ENCODE measurements at places on chromosomes 2 and 18.
A peak's percentile ranks its signal among the peaks of the same experiment; 100 is the strongest.

DNA sequence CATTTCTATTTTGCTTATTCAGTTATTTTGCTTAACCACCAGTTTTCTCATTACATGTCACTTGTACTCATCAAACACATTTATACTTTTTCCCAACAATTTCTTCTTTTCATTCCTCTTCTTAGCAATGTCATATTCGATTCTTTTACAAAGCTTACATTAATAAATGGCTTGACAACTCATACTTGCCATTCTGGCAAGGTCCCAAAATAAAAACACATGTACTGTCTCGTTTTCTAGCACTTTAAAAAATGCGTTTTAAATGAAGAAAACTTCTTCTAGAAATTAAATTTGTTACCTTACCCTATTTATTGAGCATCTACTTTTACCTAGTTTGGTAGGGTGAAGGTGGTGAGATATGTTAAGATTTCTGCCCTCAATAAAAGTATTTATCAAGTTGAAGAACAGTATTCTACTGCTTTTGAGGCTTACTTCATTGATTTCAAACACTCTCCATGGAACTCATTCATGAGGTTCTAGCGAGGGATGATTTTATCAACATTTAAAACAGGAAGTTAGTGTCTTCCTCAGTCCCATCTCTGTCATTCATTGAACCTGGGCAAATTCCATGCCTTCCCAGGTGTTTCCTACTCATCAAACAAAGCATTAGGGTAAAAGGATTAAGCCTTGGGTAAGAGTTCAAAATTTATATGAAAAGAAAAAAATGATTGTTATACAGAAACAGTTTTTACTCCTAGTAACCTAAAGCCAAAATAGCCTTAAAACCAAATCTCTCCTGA is 52.6 kb downstream of the CALCRL start:
- DNase-seq, result no peak

DNA sequence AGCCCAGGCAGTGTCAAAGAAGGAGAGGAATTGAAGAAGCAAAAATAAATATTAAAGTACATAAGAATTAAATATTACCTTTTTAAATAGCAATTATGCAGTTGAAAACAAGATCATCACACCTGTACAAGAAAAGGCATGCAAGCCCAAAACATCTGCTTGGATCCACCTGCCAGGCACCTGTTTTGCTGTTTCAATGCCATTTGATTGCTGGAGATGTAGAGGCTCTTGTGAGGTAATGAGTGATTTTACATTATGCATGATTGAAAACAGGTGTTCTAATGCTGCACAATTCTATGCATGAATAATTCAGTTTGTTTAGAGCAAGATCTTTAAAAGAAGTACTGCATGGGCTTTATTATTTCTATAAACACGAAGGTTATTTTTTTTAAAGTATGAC is 700.6 kb upstream of the ZEB2 start:
- DNase-seq, result no peak

GRCh38 chr18:75071866-75072671 is 136.9 kb downstream of the PTGR3 start:
- DNase-seq, result no peak

DNA sequence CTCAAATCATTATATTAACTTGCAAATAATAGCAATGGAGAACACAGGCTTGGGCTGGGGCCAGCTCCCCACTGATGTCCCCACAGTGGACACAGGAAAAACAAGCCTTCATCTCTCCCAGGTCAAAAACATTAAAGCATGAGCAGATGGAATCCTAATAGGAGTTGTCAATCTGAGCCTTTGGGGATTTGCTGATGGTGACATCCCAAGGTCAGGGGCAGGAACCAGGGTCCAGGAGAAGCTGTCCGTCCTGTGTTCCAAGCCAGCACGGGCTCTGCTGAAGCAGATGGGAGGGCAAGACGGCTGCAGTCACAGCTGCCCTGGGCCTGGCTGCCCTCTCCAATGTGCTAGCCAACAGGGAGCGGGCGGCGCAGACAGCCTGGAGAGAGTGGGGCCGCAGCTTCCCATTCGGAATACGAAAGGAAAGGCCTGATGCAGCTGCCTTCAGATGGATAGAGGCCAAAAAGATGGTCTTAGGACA is 135.5 kb downstream of the NDUFA10 start:
- no peak for DNase-seq

DNA sequence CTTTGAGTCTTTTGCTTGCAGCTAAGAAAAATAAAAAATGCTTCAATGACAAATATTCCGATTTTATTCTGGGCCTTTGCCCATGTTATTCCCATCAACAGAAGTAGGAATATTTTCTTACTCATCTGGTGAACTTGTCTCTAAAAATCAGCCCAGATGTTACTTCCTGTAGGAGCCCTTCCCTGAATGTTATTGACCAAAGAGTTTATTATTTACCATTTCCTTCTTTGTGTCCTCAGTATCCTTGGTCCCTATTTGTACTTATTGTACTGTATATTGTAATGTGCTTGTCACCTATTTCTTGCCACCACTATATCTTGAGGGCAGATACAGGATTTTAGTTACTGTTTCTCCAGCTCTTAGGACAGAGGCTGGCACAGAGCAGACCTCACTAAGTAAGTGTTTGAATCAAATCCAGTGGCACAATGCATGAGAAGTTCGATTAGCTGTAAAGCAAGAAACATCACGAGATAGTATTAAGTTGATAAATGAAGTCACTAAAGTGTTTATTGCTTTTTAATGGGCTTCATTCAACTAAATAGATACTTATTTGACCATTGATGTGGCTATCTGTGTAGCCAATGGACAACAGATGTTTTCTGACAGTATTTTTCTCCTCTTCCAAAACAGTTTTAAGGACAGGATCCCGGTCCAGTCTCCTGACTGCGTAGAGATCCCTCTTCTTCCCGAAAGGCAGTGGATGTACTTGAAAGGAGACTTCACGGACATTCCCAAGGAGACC is 109.1 kb downstream of the DDX1 start:
- DNase-seq, result no peak

GRCh38 chr2:152716805-152717227 is 445 bp downstream of the PRPF40A start:
- no peak for DNase-seq

GRCh38 chr2:133331436-133331835 is 236.8 kb downstream of the NCKAP5 start:
- no peak for DNase-seq

DNA sequence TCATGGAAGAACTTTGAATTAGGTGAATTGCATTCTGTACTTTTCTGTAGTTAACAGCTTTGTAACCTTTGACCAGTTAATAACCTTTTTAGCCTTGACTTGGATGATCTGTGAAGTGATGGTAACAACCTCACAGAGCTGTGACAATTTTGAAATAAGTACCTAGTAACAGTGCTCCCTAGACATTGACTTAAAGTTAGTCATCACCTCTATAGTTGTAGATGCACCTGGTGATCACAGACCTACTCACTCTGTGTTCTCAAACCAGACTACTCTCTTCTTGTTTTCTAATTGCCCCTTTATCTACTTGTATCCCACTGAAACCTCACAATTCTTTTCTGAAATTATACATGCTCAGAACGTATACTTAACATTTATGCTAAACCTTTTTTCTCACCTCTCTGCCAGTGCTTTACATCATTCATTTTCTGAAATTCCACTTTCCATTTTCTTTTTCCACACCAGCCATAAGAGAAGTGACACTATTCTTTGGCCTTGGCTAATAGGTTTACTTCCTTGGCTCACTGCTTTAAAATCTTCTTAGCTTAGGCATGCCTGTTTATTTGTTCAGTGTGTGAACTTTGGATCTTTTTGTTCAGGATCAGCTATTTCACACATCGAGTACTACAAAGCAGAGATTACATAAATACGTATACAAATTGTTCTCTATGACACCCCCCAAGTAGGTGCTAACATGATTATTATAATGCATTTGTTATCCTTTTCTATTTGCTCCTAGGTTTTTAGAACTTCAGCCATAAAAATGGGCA is 9.3 kb downstream of the YPEL5 start:
- DNase-seq, result no peak

DNA sequence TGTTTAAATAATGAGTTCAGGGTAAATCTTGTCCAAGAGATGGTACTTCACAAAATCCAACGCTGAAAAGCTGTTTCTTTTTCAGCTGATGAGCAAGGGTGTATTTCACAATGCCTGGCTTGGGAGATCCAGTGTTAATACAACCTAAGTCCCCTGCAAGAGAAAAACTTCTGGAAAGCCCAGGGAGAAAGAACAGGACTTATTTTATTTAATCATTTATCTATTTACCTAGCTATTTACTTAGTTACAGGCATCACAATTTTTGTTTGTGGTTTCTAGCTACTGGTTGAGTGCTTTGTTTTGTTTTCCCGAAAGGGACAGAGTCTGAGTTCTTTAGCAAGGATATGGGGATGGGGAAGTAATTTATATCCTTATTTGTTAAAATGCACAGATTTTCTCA is 598.2 kb upstream of the SYT4 start:
- no peak for DNase-seq

- DNase-seq, result no peak
Observed at GRCh38 chr18:59323931-59324622, 5.6 kb upstream of the CPLX4 start.

DNA sequence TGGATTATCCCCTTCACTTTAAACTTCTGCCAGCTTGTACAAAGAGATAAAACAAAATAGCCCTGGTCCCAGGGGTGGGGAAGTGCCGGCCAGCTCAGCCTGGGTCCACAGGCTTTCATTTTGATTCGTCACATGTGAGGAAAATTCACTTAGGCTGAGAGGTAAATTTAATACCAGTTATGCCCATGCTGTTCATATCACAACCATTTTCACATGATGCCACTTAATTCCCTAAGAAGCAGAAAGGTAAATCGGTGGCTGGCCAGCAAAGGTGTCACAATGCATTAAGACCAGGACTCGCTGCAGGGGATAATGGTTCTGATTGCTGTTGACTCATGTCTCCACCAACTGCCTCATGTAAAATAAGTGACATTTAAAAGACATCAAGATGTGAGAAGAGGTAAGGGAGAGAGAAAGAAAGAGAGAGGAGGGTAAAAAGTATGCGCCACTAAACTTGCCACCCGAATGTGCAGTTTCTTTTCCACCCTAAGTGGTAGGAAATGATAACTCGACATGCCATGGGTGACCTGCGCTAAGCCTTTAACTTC is 261.0 kb upstream of the SIX3 start:
- no peak for DNase-seq

- DNase-seq, result no peak
Observed at GRCh38 chr2:178136321-178137025, 24.2 kb downstream of the RBM45 start.

DNA sequence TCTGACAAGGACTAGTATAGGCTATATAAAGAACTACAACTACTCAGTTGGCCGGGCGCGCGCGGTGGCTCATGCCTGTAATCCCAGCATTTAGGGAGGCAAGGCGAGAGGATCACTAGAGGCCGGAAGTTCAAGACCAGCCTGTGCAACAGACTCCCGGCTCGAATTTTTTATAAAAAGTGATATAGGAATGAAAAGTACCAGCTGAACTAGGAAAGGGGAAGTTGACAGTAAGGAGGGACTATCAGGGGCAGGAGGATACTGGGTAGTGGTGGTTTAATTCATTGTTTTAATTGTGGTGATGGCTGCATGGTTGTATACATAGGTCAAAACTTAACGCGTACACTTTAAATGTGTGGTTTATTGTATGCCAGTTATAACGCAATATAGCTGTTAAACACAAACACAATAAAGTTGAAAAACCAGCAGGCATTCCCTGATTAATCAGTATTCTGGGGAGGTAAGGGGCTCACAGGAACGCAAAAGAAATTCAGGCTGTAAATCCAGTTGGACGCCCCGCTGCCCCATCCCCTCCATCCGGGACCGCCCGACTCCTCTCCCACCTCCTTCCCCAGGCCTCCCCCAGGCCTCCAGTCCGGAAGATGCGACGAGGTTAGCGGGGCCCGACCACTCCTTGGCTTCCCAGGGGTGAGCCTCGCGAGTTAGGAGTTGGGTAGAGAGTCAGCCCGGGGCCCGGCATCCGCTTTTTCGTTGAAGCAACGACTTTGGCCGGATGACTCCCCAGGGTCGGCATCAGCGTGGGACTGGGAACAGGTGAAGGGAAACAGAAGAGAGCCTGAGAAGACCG is 746 bp upstream of the POLR1B start:
- peak; percentile 65 for DNase-seq

GRCh38 chr18:77016936-77017335 is 115.6 kb downstream of the MBP start:
- DNase-seq, result no peak

DNA sequence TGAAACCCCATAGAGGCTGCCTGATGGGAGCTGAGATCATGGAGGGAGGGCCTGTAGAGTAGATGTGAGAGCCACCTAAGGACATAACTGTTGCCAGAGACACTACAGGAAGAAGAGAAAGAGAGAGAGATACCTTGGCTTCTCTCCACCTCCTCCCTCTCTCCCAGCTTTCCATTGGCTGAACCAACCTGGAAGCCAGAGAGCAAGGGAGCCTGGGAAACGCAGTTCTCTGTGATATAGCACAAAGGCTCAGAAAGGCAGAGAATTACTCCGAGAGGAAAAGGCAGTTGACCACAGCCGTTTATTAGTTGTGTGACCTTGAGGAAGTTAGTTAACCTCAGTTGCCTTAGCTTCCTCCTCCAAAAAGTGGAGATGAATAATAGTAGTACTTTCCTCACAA is 37.7 kb upstream of the MAT2A start:
- no peak for DNase-seq

DNA sequence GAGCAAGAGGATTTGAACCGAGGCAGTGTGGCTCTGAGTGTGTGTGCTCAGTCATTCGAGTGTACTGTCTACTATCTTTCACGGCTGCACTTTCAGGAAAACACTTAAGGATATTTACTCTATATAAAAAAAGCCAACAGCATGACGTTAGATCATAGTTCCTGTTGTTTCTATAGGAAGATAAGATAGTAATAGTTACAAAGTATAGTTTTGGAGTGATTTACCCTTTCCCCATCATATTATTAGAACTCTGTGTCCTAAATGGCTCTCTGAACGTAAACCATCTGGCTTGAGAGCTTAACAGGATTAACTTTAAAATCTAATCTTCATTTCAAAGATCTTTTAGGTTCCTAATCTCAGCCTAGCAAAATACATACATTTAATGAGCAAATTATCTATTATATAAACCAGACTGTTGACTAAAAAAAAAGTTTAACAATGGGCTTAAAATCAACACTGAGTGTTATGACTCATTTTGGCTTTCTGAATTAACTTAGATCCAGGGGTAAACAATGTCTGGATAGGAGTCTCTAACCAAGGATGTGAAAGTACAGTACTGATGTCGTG is 150.3 kb upstream of the DNMT3A start:
- DNase-seq, result no peak

DNA sequence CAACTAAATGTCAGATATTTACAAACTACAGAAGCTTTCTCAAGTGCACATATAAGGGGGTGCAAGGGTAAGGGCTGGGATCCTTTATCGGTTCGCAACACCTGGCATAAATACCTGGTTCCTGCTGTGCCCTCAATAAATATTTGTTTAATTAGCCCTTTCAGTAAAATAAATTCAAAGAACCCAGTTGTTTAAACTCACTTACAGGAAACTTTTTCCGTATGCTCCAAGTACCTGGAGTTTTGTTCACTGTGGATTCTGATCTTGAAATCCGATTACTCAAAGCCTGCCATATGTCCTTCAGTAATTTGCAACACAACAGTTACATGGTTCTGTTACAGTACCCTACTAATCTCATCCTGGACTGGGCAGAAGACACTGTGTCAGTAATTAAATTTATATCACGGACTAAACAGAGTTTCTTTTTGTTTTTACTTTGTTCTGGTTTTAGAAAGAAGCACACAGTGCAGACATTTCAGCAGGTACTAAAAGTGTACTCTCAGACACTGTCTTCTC is 36.9 kb downstream of the TBC1D8 start:
- no peak for DNase-seq

GRCh38 chr2:15031745-15032240 is 399.3 kb downstream of the LRATD1 start:
- no peak for DNase-seq
